ENCODE measurements at places on chromosomes 1 and 21. TPM values are rescaled to one million over a fixed set of nuclear protein-coding genes. Genes with fewer than 3 reads are reported as not detected.

CFHR2 gene
- total RNA-seq, result not detected

SPRR1B gene
- not detected for total RNA-seq

FNDC10 gene
- 7.1 TPM for total RNA-seq

DCST1 gene
- total RNA-seq, result not detected

LCE1B gene
- not detected for total RNA-seq

NEK2 gene
- total RNA-seq, result 25.5 TPM

DNALI1 gene
- not detected for total RNA-seq

DNA sequence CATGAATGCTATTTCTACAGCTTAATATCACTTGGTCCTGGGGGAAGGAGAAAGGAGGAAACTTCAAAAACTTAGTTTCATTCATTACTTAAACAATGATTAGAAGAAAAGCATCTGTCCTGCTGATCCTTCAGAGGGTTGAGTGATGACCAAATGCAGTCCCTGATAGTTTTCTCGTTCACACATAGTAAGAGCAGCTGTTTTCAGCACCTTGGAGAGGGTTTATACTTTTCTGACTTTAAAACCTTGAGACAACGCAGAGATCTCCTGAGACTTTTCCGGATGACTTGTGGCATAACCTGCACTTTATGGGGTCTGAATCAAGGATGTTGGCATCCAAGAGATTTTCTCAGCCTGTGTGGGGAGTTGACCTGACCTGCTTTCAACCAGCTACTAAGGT is 94.0 kb upstream of the KCND3 start:
- no peak for DNase-seq

GRCh38 chr1:6118415-6118814 is 61.7 kb downstream of the CHD5 start:
- no peak for DNase-seq

- no peak for DNase-seq
Measured at GRCh38 chr1:230807561-230808280, 60.5 kb downstream of the CAPN9 start.

- DNase-seq, result no peak
Measured at GRCh38 chr1:103058391-103058790, 49.9 kb downstream of the COL11A1 start.

DNA sequence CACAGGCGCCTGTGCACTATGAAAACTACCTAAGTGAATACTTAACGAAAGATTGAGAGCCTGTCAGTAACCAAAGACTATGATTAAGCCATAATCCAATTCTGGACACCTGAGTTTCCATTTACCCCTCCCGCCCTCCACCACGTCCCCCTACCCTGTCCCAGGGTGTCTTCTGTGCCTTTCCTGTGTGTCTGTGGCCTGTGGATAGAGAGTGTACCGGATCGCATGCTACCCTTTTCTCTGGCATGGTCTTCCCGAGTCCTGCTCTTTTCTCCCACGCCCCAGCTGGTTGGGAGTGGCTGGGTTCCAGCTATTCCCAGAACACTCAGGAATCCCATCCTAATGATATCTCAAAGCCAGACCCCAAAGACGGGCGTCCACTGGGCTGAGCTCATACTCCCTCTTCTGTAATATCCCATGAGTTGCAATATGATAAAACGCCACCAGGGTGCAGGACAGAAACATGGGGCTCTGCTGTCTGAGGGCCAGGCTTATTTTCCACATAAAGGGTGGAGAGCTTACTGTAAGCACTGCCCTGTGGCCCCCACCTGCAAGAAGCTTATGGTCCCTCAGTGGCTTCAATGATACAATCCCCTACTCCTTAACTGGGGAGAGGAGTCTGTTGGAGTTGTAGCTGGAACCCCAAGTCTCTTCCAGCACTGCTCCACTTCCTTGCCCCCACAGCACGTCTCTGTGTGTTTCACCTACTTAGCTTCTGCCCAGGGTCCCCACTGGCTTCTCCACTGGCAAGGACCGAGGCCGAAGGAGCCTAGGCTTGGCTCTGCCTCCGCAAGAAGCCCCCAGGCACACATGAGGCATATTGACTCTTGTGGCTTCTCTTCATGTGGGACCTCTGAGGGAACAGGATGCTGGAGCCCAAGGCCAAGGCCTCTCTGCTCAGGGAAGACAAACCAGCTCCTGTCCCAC is 17.6 kb upstream of the ALX3 start:
- peak; percentile 71 for DNase-seq

GRCh38 chr21:38804789-38805327 is 871 bp upstream of the ETS2 start:
- DNase-seq, result peak; percentile 51

GRCh38 chr1:160236806-160237205 is 25.5 kb downstream of the DCAF8 start:
- DNase-seq, result no peak

DNA sequence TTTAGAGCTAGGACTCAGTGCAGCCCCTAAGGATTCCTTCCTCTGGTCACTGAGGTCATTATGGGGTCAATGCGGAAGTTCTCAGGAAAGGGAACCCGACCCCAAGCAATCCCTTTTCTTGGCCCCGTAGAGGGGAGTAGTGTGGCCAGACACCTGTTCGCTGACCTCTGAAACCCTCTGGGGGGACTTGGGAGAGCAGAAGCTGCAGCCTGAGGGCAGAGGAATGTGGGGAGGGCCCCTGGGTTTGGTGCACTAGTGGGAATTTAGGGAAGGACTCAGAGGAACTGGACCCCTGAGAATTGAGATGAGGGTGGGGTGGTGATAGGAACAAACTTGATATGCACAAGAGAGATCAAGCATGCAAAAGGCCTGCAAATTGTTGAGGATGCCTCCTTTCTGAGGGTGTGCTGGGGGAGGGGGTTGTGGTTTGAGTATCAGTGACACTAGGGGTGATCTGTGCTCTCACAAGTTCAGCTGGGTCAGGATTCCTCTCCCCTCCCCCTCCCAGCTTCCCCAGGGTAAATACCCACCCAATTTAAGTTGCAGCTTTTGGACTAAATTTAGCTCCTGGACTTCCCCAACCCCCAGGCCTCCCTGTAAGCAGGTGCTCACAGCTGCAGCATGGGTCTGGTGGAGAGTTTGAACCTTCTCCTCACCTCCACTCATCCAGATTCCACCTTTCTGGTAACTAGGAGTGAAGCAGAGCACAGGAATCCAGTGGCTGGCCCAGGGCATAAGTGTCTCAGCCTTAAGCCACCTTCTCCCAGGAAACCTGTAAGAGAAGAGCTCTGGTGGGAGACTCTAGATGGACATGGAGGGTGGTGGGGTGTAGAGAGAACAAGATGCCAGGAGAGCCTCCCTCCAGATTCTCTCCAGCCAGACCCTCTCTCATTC is 13.5 kb downstream of the ADAMTSL4 start:
- DNase-seq, result no peak

GRCh38 chr1:54716299-54717047 is 812 bp downstream of the TTC4 start:
- DNase-seq, result no peak

- no peak for DNase-seq
Measured at GRCh38 chr1:115046751-115047150, 17.1 kb downstream of the TSHB start.

GRCh38 chr1:150622303-150622975 is 7.0 kb downstream of the ENSA start:
- no peak for DNase-seq

DNA sequence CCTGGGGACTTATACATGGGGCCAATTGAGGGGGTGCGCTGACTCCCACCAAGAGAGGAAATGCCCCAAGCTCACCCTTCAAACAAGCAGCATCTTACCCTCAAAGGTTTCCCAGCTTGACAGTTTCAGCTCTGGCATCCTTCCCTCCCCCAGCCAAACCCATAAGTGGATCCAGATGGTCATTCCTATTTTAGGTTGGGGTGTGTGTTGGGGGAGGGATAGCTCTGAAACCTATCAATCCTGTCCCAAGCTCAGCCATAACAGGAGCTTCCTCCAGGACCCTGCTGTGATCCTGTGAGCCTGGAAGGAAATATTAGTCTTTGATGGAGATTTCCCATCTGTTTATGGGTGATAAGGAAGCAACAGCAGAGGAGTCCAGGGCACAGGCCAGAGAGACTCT is 3.4 kb upstream of the TMEM222 start:
- DNase-seq, result no peak

GRCh38 chr1:87673309-87673708 is 344.6 kb downstream of the LMO4 start:
- no peak for DNase-seq

DNA sequence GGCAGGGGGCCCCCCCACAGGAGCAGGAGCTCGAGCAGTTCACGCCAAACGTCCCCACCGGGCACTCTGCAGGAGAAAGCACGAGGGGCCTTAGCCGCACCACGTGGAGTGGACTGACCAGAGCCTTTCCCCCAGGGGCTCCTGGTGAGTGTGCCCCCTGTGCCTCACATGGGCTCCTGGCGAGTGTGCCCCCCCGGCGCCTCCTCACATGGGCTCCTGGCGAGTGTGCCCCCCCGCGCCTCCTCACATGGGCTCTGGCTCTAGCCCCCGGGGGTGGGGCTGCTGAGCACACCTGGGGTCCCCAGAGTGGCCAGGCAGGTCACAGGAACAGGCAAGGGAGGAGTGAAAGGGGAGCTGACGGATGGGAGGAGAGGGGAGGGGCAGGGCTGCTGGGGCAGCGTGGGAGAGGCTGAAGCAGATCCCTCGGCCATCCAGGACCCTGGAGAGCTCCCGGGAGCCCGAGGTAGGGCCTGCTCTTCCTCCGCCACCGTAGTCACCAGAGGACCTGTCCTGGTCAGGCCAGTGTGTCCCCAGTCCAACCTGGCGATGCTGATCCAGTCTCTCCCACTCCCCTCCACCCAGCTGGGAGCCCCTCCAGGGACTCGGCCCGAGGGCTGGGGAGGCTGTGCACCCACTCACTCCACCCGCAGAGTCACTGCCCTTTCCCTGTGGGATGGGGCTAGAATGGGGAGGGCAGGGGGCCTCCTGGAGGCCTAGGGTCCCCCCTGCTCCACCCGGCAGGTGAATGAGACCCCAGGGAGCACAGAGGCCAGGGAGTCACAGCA is 47.6 kb downstream of the ARHGEF16 start:
- peak; percentile 27 for DNase-seq

GRCh38 chr21:43772425-43772821 is 3.7 kb downstream of the CSTB start:
- no peak for DNase-seq

DNA sequence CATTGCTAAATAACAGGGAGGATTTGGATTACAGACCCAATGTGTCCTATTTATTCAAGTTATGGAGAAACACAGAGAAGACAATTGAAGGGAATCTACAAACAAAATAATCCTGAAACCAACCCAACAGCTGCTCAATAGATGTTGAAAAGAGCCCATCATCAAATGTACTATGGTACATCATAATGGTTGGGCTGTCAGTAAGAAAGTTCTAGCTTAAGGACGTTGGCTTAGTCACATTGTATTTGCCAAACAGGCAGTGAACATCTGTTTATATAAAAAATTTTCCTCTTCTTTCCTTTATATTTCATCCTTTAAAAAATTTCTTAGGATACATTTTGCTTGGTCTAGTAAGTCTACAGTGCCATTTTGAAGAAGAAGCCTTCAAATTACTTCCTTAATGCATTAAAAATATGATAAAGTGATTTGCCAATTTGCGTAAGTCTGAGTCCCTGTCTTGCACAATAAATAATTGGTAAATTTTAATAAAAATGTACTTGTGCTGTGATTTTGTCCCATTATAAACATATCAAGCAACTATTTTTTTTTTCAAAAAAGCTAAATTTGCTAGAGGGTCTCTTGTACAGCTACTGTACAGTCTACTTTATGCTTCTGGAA is 14.4 kb downstream of the MAP3K7CL start:
- no peak for DNase-seq

- no peak for DNase-seq
Measured at GRCh38 chr1:33428661-33429060, 2.2 kb downstream of the PHC2 start.

GRCh38 chr1:246435421-246436041 is 71.5 kb downstream of the SMYD3 start:
- no peak for DNase-seq

- no peak for DNase-seq
Measured at GRCh38 chr21:38205940-38206339, 50.9 kb upstream of the KCNJ15 start.

- no peak for DNase-seq
Measured at GRCh38 chr1:111725192-111725591, 14.0 kb downstream of the INKA2 start.

DNA sequence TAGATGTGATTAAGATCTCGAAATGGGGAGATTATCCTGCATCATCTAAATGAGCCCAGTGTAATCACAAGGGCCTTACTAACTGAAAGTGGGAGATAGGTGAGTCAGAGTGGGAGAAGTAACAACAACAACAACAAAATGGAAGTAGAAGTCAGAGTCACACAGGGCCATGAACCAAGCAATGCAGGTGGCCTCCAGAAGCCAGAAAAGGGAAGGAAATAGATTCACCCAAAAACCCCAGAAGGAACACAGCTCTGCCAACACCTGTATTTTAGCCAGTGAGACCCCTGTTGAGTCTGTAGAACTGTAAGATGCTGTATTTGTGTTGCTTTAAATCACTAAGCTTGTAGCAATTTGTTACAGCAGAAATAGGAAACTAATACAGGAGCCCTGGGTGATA is 4.1 kb downstream of the TAGLN2 start:
- no peak for DNase-seq

GRCh38 chr21:33478935-33479678 is 667 bp downstream of the TMEM50B start:
- DNase-seq, result peak; percentile 17

- DNase-seq, result no peak
Measured at GRCh38 chr21:35900539-35900938, 159.8 kb downstream of the SETD4 start.

GRCh38 chr1:184606786-184607185 is 147.9 kb downstream of the EDEM3 start:
- no peak for DNase-seq

- DNase-seq, result no peak
Measured at GRCh38 chr1:203867802-203868201, 6.4 kb downstream of the SNRPE start.

GRCh38 chr1:54984131-54984842 is 3.9 kb downstream of the TMEM61 start:
- DNase-seq, result no peak

DNA sequence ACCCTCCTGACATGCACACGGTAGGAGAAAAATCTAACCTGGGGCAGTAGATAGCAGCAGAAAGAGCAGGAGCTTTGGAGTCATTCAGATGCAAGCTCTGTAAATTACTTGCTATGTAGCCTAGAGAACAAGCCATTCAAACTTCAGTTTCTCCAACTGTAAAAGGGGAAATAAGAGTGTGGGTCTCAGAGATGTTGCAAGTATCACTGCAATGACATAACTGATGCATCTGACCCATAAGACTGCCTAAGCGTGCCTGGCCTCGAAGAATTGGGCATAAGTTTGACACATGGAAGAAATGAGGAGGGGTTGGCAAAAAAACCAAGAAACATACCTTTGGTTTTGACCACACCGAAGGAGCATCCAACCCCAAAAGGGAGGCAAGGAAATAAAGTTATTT is 5.2 kb downstream of the AK2 start:
- DNase-seq, result no peak

GRCh38 chr1:151936653-151937052 is 27.3 kb upstream of the THEM4 start:
- DNase-seq, result no peak

DNA sequence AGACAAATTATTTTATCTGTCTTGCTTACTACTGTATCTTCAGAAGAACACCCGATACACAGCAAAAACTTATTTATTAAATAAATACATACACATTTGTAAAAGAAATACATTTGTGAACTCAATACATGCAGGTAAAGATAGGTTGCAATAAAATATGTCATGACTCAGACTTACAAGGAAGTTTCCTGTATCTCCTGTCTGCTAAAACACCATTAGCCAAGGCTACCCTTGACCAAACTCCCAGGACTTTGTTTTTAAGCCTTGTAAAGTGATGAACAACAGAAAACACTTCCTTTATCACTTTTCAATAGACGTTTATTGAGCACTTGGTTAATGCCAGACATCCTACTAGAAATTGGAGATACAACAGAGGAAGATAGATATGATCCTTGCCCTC is 56.5 kb upstream of the HSD17B7 start:
- DNase-seq, result no peak

Measured in SK-MEL-5 (cell line).